ENCODE measurements at places on chromosomes 13 and 19.

DNA sequence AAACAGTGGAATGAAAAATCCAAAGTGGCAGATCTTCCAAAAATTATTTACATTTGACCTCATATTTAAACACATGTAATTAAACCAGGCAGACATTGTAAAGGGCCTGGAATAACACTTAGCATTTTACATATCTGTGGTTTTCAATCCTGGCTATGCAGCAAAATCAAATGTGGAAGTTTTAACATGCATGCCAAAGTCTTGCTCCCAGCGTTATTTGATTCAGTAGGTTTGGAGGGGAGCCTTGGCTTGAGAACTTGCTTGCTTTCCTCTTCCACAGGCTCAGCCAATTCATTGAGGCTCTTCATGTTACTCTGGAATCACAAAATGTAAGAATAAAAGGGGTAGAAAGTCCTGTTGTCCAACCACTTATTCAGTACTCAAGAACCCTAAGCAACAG lies 42.5 kb upstream of the INTS6 start:
- DNase-seq, result no peak

GRCh38 chr19:3823350-3823713 lies 37.2 kb upstream of the MATK start:
- no peak for DNase-seq

GRCh38 chr19:40585982-40586422 lies 9.3 kb downstream of the SHKBP1 start:
- DNase-seq, result no peak

DNA sequence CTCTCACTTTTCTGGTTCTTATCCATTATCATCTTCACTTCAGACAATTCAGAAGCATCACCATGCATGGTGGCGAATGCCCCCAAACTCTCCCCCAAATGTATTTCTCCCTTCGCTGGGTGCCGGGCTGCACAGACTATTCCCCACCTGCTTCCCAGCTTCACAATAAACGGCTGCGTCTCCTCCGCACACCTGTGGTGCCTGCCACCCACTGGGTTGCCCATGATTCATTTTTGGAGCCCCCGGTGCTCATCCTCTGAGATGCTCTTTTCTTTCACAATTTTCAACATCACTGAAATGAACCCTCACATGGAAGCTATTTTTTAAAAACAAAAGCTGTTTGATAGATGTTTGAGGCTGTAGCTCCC lies 2.8 kb upstream of the F10 start:
- DNase-seq, result no peak

- no peak for DNase-seq
These were observed 177.5 kb downstream of the DCLK1 start for GRCh38 chr13:35953537-35954206.

DNA sequence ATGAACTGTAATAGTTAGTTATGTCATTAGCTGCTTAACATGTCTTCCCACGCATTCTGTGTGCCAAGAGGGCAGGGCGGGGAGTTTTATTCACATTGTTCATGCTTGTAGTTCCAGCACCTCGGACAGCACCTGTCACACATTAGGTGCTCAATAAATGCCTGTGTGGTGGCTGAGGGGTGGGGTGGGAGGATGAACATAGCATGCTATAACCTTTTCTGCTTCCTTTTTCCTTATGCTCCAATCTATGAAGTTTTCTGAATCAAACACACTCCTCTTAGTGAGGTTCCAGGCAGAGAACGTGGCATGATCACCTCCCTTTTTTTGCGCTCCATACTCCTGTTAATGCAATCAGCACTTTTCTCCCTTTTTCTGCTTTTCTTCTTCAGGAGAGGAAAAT lies 15.8 kb upstream of the PTPRS start:
- no peak for DNase-seq

- peak; percentile 67 for DNase-seq
These were observed 5.7 kb downstream of the REX1BD start for GRCh38 chr19:18594096-18594823.

DNA sequence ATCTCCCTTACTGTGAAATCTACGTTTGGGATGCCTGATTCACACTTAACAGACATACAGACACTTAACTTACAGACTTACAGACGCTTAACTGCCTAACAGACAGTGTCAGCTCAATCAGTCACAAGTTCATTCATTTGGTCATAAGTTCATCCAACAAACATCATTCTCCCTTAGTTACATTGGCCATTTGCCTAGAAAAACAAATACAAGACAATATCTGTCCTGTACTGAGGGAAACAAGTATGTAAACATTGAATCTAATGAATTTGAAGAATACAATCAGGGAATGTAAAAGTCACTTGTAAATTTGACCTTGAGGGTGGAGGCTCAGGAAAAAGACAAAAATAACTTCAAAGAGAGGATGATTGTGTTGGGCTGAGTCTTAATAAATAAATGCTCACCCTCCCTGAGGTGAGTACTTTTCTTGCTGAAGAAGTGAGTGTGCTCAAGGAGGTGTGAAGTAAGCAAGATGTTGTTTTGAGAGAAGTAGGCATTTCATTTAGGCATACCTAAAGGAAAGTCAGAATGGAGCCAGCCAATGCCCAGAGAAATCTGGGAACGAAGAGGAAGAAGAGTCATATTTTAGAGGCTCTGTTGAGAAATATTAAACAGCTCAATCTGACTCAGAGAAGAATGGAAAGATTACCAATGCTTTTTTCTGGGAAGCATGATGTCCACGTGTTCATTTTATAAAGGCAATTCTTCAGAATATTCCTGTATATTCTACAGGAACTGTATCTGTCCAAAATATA lies 958.4 kb upstream of the SLC10A2 start:
- no peak for DNase-seq

DNA sequence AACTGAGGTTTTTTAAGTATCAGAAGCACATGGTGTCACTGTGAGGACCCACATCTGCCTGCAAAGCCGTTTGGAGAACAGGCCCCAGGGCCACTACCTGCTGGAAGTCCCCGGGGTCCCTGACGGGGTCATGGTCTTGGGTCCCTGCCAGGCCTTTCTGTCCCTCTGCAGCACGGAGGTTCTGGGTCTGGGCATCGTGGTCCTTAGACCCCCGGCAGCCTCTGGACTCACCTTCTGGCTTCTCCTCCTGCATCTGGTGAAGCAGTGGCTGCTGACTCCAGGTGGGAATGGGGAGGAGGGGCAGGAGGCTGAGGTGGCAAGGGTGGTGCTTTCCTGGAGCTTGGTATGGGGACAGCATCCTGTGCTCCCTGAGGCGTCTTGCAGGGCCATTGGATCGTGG lies 198.6 kb downstream of the TEX29 start:
- no peak for DNase-seq

- no peak for DNase-seq
These were observed 4.2 kb upstream of the PKN1 start for GRCh38 chr19:14428882-14429416.

DNA sequence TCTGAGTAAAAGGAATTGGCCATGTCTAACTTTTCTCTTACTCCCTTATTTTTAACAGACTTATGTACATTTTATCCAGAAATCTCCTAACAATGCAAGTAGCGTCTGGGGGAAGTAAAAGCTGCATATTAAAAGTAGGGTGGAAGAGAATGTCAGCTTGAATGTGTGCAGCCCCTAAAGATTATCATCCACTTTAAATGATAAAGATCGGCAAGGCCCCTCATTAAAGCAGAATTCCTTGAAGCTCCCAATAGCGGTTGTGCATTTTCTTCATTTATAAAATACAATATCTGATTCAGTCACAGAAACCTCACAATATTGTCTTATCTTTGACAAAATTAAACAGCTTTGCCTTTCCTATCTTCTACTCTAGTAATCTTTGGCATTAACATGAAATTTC lies 184.6 kb downstream of the LHFPL6 start:
- no peak for DNase-seq

DNA sequence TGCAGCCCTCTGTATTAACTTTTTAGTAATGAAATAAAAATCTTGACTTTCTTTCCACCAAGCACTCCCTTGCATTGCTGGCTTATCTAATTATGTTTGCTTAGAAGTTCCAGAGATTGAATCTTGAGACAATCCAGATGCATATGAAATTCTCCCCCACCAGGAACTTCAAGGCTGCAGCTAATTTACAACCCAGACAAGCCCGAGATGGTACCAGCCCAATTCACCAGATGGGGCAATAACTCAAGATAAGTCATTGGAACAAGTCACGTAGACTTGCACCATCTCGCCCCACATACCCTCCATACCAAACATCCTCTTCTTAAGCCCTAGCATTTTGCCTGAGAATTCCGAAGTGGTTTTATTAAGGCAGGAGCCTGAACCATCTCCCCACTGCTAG lies 29.0 kb downstream of the UTP14C start:
- no peak for DNase-seq

DNA sequence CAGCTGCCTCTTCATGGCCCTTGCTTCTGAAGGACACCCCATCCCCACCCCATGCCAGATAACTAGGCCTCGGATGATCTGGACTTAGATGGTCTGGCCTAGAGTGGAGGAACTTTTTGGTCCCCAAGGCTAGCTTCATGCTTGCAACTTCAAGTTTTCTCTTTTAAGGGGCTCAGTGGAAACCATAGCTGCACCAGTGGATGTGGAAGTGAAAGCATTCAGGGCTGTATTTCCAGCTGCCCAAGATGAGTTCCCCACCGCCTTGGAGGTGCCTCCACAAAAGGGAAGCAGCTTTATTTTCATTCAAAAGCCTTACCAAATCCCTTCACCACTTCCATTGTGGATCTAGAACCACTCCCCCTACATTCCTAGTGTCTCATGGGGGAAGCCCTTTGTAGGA lies 17.6 kb upstream of the GSX1 start:
- no peak for DNase-seq

GRCh38 chr19:49559443-49559842 lies 20.9 kb downstream of the NOSIP start:
- no peak for DNase-seq

- DNase-seq, result no peak
These were observed 91.2 kb downstream of the PCDH9 start for GRCh38 chr13:67138970-67139369.

GRCh38 chr13:35599384-35599783 lies 122.9 kb upstream of the MAB21L1 start:
- no peak for DNase-seq

DNA sequence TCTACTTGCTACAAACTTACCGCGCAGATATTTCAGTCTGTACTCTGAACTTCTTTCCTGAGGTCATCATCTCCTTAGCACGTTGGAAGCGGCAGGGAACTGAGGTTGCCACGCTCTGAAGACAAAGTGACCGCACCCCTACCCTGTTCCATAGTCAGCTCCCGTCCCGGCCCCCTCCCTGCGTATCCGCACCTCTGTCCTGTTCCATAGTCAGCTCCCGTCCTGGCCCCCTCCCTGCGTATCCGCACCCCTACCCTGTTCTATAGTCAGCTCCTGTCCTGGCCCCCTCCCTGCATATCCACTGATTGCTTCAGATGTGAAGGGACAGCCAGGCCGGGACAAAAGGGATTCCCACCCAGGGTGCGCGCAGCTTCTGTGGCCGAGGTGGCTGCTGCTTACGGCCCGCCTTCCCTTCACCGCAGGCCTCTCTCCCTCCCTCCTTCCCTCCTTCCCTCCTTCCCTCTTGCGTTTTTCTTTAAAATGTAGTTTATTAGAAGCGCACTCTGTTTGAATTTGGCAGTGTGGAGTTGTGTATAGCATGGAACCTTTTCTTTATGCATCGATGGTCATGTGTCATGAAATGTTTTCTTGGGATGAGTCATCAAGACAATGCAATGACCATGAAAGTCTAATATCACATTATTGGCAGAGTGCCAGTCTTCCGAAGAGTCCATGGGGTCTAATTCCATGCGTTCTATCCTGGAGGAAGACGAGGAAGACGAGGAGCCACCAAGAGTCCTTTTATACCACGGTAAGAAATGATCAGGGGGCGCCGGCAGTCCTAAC lies 21.9 kb upstream of the NDUFS7 start:
- DNase-seq, result no peak

GRCh38 chr13:73168226-73168952 lies 109.6 kb downstream of the KLF5 start:
- no peak for DNase-seq

GRCh38 chr19:6414793-6415590 lies 9.6 kb downstream of the KHSRP start:
- DNase-seq, result no peak

GRCh38 chr19:17289489-17289888 lies 7.8 kb downstream of the ANKLE1 start:
- peak; percentile 45 for DNase-seq

GRCh38 chr19:33296488-33296971 lies 5.8 kb downstream of the CEBPA start:
- no peak for DNase-seq

DNA sequence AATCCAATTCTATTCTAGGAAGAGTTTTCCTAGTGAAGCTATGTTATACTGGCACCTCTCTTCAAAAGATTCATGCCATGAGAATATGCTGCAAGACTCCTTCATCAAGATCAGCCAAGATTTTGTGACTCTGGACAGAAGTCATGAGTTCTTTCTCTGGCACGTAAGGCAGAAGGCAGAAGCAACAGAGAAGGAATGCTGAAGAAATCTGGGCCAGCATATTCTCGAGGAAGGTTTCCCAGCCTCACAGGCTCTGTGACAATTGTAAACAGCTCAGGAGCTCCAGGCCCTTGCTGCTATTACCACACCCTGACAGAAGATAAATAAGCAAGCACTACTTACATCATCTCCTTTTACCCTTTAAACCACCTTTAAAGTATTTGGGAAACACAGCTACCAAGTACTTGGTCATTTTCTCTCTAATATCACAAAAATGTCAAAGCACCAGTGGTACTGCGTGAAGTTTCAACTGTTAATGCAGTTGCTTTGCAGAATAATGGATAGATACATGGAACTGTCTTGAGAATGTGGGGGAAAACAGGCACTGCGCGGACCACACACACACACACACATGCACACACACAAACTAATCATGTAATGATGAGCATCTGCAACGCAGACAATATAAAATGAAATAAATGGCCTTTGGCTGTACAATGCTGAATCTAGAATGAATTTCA lies 55.4 kb downstream of the INTS6 start:
- DNase-seq, result no peak

DNA sequence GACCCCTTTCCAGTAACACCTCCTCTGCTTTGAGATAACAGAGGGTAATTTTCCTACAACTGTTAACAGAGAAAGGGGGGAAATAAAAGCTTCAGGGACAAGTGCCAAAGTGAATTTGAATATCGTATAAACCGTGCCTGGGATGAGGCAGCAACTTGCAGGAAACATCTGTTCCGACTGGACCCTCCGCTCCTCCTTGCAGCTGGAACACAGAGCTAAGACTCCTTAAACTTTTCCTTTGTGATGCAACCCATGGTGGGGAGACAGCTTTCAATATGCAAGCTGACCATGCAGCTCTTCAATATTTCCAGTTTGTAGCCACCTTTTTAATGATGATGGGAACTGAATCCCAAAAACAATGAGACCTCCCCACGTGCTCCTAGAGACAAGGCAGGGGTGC lies 432.6 kb downstream of the ZNF536 start:
- no peak for DNase-seq

- DNase-seq, result no peak
These were observed 12.2 kb downstream of the FPR3 start for GRCh38 chr19:51807111-51807701.

GRCh38 chr13:106176117-106176516 lies 359.3 kb downstream of the EFNB2 start:
- no peak for DNase-seq
